PC-3 (cell line): ENCODE measurements at places on chromosomes 2 and 18. TPM values are rescaled to one million over a fixed set of nuclear protein-coding genes. Genes with fewer than 3 reads are reported as not detected.

DNA sequence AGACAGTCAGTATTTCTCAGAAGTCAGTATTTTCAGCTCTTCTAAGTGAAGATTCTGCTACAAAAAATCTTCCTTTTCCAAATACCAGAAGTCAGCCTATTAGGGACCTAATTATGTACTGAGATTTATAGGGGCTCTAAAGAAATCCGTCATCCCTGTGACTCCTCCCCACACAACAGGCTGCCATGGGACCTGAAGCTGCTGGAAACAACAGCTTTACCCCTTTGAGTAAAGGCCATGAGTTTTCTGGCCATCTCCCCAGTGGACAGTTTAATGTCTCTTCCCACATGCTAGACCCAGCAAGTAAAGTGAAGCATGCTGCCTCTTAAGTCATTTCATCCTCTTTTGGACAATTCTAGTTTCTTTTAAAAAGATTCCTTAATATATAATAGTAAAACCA is 255.7 kb upstream of the ACVR2A start:
- no peak for DNase-seq
- no peak overlapping the region for H3K4me3 ChIP-seq
- no peaks in the 10 kb centered on the region for H3K27me3 ChIP-seq
- H3K27ac ChIP-seq: no peak overlapping the region
- no peaks in the 10 kb centered on the region for H3K4me1 ChIP-seq
- H3K36me3 ChIP-seq: no peaks in the 10 kb centered on the region

DNA sequence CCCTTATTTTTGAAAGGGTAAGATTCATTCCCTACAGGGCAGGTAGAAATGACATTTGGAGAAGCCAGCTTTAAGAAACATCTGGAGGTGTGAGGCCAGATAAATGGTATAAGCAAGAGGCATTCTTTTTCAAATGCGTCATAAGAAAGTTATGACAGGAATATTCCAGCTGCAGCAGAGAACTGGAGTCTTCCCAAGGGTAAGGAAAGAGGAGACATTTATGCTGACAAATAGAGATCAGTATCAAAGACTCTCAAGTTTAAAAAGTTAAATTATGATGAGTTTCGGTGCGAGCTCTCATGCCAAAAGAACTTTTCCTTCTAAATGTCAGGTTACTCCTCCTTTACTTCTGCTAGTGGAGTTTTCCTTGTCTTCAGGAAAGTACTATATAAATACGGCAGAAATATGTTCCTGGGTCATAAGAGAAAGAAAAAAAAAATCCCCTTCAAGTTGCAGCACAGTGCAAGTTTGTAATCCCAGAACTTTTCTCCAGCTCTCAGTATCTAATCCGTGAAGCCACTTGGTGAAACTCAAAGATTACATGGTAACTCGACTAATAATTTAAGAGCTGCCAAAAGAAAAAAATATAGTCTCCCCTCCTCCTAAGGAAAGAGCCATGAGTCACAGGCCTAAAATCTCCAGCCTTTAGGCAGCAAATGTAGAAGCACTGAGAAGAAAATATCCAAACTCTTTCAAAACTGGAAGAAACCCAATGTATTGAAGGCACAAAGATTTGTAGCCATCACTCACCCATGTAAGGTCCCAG is 428.1 kb downstream of the MEIS1 start:
- DNase-seq: peak; percentile 48
- H3K36me3 ChIP-seq: no peaks in the 10 kb centered on the region
- H3K4me3 ChIP-seq: no peak overlapping the region

- no peaks in the 10 kb centered on the region for H3K27me3 ChIP-seq
- H3K4me1 ChIP-seq: peaks cover 18% of the 10 kb centered on the region
- H3K4me3 ChIP-seq: no peak overlapping the region
- H3K36me3 ChIP-seq: no peaks in the 10 kb centered on the region
- DNase-seq: no peak
Observed at GRCh38 chr2:109247340-109247739, 118.3 kb downstream of the SH3RF3 start.

GRCh38 chr2:168469281-168469988 is 13.4 kb downstream of the CERS6 start:
- no peaks in the 10 kb centered on the region for H3K36me3 ChIP-seq
- no peaks in the 10 kb centered on the region for H3K27me3 ChIP-seq
- H3K4me3 ChIP-seq: no peak overlapping the region
- no peak overlapping the region for H3K27ac ChIP-seq

- DNase-seq: peak; percentile 79
- no peak overlapping the region for H3K27ac ChIP-seq
- H3K36me3 ChIP-seq: no peaks in the 10 kb centered on the region
- no peak overlapping the region for H3K4me3 ChIP-seq
- H3K4me1 ChIP-seq: no peaks in the 10 kb centered on the region
Observed at GRCh38 chr2:225002039-225002655, 40.1 kb downstream of the DOCK10 start.

GRCh38 chr18:67408240-67408639 is 108.3 kb downstream of the DSEL start:
- DNase-seq: no peak
- no peak overlapping the region for H3K4me3 ChIP-seq
- peaks cover 4% of the 10 kb centered on the region; the same call in 1 of the 2 replicates for H3K4me1 ChIP-seq
- no peak overlapping the region for H3K27ac ChIP-seq

DNA sequence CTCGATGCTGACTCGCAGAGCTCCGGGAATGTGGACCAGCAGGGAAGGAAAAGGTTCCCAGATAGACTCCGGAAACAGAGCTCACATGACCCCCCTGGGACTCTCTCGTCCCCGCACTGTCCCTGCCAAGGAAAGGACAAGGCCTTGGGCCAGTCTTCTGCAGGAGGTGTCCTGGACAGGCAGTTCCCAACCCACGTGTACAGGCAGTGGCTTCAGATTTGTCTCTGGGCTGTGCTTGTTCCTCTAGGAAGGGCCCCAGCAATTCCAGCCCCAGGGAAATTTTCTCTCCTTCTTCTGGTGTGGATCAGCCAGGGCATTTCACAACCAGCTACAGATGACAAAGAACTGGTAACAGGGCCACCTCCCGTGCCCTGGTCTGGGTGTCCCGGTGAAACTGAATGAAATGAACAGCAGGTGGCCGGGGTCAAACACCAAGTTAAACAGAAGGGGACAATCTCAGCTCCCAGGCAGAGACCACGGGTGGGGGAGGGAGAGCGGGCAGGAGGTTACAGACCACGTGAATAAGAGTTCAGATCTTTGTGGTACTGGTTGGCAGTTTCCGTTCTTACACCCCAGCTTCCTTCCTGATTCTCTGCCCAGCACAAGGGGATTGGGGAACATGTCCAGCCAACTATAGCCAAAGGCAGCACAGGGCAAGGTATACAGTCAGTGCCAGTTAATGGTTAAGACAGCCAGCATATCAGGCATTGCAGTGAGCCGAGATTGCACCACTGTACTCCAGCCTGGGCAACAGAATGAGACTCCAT is 52.2 kb upstream of the CAB39 start:
- no peaks in the 10 kb centered on the region for H3K27me3 ChIP-seq
- no peaks in the 10 kb centered on the region for H3K36me3 ChIP-seq
- no peak for DNase-seq
- no peak overlapping the region for H3K4me3 ChIP-seq
- no peak overlapping the region for H3K27ac ChIP-seq

GRCh38 chr18:55775972-55776371 is 188.0 kb upstream of the TCF4 start:
- no peaks in the 10 kb centered on the region for H3K36me3 ChIP-seq
- H3K27ac ChIP-seq: no peak overlapping the region
- H3K4me1 ChIP-seq: no peaks in the 10 kb centered on the region
- no peaks in the 10 kb centered on the region for H3K27me3 ChIP-seq

GRCh38 chr18:13136904-13137669 is 81.5 kb upstream of the LDLRAD4 start:
- peak overlapping the region; percentile 60 for H3K4me3 ChIP-seq
- H3K27me3 ChIP-seq: 0 out of 2 replicates have a peak, but pooled peaks cover 4% of the 10 kb centered on the region
- H3K4me1 ChIP-seq: no peaks in the 10 kb centered on the region
- H3K36me3 ChIP-seq: no peaks in the 10 kb centered on the region
- no peak for DNase-seq
- H3K27ac ChIP-seq: no peak overlapping the region

- no peaks in the 10 kb centered on the region for H3K36me3 ChIP-seq
- H3K4me1 ChIP-seq: peaks cover 16% of the 10 kb centered on the region
- peak overlapping the region; percentile 68 for H3K27ac ChIP-seq
- no peaks in the 10 kb centered on the region for H3K27me3 ChIP-seq
- H3K4me3 ChIP-seq: peak overlapping the region; percentile 29; the same call in 1 of the 2 replicates
Observed at GRCh38 chr18:79361766-79362522, 33.8 kb upstream of the NFATC1 start.

GRCh38 chr2:152303951-152304350 is 31.0 kb upstream of the FMNL2 start:
- no peak overlapping the region for H3K27ac ChIP-seq

DNA sequence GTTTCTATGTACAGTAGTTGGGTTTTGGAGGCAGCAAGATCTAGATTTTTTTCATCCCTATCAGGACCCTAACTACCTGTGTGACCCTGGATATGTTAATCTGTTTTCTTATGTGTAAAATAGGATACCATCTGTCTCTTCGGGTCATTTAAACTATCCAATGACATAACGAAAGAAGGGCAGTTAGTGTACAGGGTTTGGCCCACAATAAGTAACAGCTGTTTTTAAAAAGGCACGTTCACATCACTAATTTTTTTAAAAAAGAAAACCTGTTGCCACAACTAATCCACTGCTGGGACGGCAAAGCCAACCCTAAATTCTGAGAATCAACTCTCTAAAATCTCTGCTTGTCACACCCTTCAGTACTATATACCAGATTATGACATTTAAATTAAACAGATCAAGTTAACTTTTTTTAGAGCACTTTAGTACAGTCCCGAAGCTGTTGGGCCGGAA is 869 bp downstream of the USP40 start:
- no peaks in the 10 kb centered on the region for H3K27me3 ChIP-seq
- DNase-seq: no peak
- peak overlapping the region; percentile 83 for H3K27ac ChIP-seq
- peak overlapping the region; percentile 95 for H3K4me3 ChIP-seq
- H3K4me1 ChIP-seq: peaks cover 13% of the 10 kb centered on the region

- peaks cover 23% of the 10 kb centered on the region for H3K4me1 ChIP-seq
- no peaks in the 10 kb centered on the region for H3K27me3 ChIP-seq
- no peak overlapping the region for H3K4me3 ChIP-seq
- H3K36me3 ChIP-seq: no peaks in the 10 kb centered on the region
- no peak for DNase-seq
- H3K27ac ChIP-seq: no peak overlapping the region
Observed at GRCh38 chr2:68000170-68000825, 62.5 kb downstream of the C1D start.

GRCh38 chr2:54722641-54723040 is 821 bp upstream of the EML6 start:
- peak overlapping the region; percentile 83 for H3K4me3 ChIP-seq
- H3K27ac ChIP-seq: peak overlapping the region; percentile 46
- no peaks in the 10 kb centered on the region for H3K36me3 ChIP-seq
- H3K27me3 ChIP-seq: no peaks in the 10 kb centered on the region
- peak; percentile 31 for DNase-seq

DNA sequence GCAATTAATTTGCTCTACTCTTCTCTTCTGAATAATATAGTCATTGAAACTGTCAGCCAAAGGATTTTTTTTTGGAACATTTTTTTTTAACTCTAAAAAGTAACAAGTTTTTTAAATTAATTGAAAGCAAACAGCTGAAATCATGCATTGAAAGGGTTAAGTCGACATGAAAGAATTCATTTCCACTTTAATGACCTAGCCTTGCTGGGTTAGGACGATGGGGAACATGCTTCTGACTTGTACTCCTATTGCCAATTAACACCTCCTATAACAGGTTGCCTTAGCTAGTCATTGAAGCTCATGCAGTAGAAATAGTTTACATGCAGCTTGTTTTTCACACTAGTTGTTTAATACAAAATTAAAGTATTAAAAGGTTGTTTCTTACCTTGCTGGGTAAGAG is 47.8 kb downstream of the PSMD14 start:
- no peak for DNase-seq
- H3K27me3 ChIP-seq: no peaks in the 10 kb centered on the region
- H3K36me3 ChIP-seq: peaks cover 15% of the 10 kb centered on the region
- H3K4me1 ChIP-seq: no peaks in the 10 kb centered on the region
- H3K4me3 ChIP-seq: no peak overlapping the region

DNA sequence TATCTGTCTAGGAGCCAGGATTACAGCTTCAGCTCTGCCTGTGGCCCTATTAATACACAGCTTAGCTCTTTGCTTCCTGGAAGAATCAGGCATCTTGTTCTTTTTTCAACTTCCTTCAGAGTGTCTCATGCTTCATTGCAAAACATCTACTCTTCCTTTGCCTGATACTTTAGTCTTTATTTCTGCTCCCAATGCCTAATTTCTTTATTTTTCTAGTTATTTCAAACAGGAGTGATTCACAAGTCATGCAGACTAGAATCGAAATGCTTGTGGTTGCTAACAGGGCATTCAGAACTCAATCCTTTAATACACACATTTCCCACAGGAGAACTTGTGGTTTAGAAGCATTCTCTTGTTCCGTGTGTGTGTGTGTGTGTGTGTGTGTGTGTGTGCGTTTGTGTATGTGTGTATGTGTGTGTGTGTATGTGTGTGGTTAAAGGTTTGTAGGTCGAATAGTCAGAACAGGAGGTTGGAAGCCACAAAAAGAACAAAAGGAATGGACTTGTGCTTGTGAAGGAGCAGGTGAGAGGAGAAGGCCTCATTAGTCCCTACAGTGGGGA is 28.3 kb upstream of the INSIG2 start:
- no peaks in the 10 kb centered on the region for H3K36me3 ChIP-seq
- H3K4me1 ChIP-seq: peaks cover 14% of the 10 kb centered on the region; the same call in 1 of the 2 replicates
- DNase-seq: peak; percentile 11
- H3K27me3 ChIP-seq: no peaks in the 10 kb centered on the region
- H3K27ac ChIP-seq: no peak overlapping the region
- H3K4me3 ChIP-seq: no peak overlapping the region

GRCh38 chr2:8285081-8285480 is 396.8 kb upstream of the ID2 start:
- H3K27ac ChIP-seq: no peak overlapping the region
- DNase-seq: no peak
- no peaks in the 10 kb centered on the region for H3K36me3 ChIP-seq
- no peaks in the 10 kb centered on the region for H3K27me3 ChIP-seq

Gene EIF5B
- total RNA-seq: 35.7 and 35.9 TPM in 2 replicates

Gene ECEL1
- total RNA-seq: not detected in 2 replicates

Gene CAPN14
- total RNA-seq: 0.35 TPM in 1 of 2 replicates, not detected in the other

Gene B3GNT7
- 11.0 and 11.2 TPM in 2 replicates for total RNA-seq

Gene ANKRD44
- total RNA-seq: 2.4 and 28.7 TPM in 2 replicates

Gene DOK6
- not detected in 2 replicates for total RNA-seq

Gene AGAP1
- 28.6 and 31.0 TPM in 2 replicates for total RNA-seq

Gene CNTNAP5
- total RNA-seq: not detected in 2 replicates

Gene MROH2A
- total RNA-seq: not detected in 2 replicates

Gene SH3BP4
- 35.2 and 47.3 TPM in 2 replicates for total RNA-seq

Gene FAM168B
- total RNA-seq: 91.7 and 103 TPM in 2 replicates
